Fibroblast of skin of back (primary cell): ENCODE measurements at places on chromosomes 6 and 20.

DNA sequence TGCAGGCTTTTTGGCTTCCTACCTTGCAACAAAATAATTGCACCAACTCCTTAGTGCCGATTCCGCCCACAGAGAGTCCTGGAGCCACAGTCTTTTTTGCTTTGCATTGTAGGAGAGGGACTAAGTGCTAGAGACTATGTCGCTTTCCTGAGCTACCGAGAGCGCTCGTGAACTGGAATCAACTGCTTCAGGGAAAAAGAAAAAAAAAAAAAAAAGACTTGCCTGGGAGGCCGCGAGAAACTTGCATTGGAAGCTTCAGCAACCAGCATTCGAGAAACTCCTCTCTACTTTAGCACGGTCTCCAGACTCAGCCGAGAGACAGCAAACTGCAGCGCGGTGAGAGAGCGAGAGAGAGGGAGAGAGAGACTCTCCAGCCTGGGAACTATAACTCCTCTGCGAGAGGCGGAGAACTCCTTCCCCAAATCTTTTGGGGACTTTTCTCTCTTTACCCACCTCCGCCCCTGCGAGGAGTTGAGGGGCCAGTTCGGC is 420 bp downstream of the SOX4 start:
- peak; percentile 68 for DNase-seq

- no peak for DNase-seq
Observed at GRCh38 chr6:134093007-134093573, 40.7 kb upstream of the SLC2A12 start.

- no peak for DNase-seq
Observed at GRCh38 chr6:45835721-45836437, 179.8 kb downstream of the CLIC5 start.

DNA sequence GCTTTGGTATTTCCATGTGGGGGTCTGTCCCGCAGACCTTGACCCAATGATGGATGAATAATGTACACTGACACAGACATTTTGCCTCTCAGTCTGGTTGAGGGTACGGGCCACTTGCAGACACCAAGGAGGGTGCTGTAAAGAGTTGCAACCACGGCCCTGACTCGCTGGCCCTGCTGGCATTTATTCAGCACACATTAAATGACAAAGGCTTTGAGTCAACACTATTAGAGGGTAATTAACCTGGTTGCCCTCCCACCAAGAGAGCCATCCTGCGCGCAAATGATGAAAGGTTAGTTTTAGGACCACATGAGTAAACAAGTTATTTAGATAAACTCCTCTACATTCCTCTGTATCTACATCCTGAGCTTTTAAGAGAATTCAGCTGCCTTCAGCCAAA is 308.9 kb upstream of the MMS22L start:
- DNase-seq = no peak

DNA sequence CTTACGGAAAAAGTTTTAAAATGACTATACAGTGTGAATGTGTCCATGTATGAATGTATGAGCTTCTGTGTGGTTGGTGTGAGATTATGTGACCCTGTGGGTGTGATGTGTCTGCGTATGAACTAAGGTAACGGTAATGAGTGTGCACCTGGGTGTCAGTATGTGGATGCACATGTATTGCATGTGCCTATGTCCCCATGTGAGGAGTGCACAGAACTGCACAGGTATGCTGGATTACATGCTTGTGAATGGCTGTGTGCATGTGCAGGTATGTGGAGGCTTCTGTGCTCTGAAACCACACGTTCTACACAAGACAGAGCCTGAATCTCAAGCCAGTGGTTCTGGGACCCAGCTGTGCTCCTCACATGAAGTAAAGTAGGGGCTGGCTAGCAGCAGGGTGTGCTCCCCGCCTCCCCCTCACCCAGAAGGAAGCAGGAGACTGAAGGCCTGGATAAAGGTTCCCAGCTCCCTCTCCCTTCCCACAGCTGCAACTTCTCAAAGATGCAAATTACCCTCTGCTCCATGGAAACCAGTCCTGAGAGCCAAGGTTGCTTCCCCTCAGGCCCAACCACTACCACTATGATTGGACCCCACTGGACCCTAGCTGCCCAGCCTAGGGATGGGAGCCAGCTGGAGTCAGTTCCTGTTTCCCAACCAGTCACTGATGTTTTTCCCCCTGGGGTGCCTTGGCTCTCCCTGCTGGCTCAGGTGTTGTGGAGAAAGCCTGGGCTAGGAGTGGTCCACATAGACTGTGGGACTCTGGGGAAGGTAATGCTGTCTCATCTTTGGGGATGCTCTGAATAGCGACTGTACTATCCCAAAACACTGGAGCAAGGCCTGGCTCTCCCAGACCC is 24.8 kb upstream of the SPDEF start:
- DNase-seq = no peak

GRCh38 chr20:12773936-12774335 is 234.8 kb upstream of the SPTLC3 start:
- DNase-seq = no peak

DNA sequence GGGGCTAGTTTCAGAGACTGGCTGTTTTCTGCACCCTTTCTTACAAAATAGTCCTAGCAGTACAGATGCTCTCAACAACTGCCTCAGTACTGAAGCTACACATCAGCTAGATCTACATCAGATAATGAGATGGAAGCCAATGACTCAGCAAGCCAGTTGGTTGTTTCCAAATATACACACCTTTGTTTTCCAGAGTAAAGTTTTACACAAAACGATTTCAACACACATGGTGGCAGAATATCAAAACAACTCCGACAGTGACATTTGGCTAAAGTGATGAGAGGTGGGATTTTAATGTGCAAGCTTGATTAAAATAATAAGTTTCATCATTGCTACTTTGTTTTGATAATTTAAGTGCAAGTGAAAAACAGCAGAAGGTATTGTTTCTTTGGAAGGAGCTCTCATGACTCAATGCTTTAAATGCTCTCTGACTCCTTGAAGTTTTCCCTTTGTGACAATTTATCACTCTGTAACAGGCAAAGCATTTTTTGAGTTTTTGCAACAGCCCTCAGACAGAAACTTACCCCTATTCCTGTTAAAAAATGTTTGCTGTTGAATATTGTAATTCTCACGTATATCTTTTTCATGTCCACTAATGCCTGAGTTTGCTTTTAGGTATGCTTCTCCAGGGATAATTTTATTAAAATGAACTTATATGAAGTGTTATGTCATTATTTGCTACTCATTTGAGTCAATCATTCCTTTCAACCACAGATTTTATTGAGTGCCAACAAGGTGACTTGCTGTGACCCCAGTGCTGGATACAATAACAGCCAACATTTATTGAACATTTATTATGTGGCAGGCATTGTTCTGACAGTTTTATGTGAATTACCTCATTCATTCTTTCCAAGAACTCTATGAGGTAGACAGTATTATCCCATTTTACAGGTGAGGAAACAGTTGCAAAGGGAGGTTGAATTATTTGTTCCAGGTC is 882.0 kb downstream of the TFAP2A start:
- DNase-seq = no peak

- no peak for DNase-seq
Observed at GRCh38 chr6:62541502-62541901, 255.5 kb upstream of the KHDRBS2 start.

DNA sequence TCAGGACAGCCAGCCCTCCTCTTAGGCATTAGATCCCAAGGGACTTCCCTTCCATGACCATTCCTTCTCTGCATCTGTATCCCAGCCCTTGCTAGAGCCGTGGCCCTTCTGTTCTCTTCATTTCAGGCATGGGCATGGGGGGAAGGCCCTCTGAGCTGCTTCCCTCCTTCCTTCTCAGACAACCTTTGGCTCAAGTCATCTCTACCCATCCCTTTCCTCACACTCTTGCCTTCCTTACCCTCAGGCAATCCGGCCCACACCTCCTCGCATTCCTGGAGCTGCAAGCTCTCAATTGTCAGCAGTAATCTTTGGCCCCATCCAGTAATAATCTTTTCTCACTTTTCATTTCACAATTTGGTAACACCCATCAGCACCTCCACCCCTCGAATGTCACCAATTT is 426.9 kb upstream of the JARID2 start:
- no peak for DNase-seq

- DNase-seq = peak; percentile 90
Observed at GRCh38 chr6:148524976-148525375, 182.3 kb downstream of the SASH1 start.

DNA sequence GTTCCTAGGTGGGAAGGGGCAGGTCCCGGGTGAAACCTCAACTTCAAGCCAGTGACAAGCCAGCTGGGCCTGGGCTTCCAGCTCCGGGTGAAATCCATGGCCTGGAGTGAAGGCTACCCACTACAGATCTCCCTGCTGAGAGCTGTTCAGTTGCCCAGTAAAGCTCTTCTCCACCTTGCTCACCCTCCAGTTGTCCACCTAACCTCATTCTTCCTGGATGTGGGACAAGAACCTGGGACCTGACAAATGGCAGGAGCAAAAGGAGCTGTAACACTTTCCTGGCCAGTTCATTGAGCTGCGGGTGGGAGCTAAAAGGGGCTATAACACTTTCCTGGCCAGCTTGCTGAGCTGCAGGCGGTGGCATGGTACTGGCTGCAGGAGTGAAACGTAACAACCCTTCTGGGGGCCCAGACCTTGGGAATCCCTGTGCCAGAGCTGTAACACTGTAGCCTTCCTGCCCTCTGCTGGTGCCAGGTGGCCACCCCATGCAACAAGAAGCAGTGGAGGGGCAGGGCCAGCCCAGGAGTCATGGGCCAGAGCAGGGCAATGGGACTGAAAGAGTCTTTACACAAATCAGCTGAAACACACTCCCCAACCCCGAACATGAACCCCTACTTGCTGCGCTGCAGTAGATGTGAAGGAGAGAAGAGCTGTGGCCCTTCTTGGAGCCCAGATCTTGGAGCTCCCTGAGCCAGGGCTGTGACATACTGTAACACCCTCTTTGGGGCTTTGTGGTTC is 3.6 kb upstream of the HINT3 start:
- DNase-seq = peak; percentile 49

DNA sequence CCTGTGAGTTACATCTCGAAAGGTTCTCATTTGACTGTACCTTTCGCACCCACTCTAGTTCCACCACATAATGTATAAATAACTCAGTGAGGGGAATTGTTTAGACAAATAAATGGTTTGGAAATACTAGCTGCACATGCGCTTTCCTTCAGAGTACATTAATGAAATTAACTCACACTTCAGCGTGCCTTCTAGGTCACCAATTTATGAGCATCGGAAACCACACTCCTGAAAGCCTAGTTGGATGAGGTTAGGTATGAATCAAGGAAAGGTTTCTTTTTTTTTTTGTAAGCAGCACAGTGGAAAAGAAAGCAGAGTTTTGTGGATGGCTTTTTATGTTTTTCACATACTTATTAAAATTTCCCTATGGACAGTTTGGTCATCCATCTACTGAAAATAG is 247.8 kb upstream of the TCF21 start:
- DNase-seq = no peak

DNA sequence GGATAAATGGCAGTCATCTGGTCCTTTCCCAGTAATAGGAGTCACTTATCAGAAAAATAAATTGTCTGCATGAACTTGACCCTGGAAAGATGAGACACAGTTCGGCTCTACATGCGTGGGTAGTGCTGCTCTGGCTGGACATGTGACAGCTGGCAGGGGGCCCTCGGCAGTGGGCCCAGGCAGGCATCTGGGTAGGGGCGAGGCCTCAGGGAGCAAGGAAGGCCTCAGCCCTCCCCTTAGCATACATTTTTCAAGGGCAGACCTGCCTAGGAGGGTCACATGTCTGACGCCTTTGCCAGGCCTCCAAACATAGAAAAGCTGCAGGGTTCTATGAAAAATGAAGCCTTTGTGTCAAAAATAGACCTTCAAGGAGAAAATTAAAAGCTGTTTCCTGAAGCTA is 12.8 kb upstream of the ILRUN start:
- DNase-seq = no peak

DNA sequence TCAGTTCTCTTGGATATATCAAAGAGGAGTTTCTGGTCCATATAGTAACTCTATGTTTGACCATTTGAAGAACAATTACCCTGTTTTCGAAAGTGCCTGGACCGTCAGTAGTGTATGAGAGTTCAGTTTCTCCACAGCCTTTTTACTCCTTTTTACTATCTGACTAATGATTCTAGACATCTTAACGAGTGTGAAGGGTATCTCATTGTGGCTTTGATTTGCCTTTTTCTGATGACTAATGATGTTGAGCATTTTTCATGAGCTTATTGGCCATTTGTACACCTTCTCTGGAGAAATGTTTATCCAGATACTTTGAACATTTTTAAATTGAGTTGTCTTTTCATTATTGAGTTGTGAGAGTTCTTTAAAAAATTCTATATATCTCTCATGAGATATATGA is 114.9 kb upstream of the ATXN1 start:
- DNase-seq = no peak

- DNase-seq = peak; percentile 75
Observed at GRCh38 chr20:346640-347316, at the start of gene NRSN2. TSS of gene NRSN2 (plus strand) at chr20:347111. CDS start at chr20:349644, 2,533 bp downstream.

- DNase-seq = no peak
Observed at GRCh38 chr20:49671433-49671832, 42.2 kb downstream of the B4GALT5 start.

- no peak for DNase-seq
Observed at GRCh38 chr6:3301506-3301905, 42.8 kb downstream of the PSMG4 start.

DNA sequence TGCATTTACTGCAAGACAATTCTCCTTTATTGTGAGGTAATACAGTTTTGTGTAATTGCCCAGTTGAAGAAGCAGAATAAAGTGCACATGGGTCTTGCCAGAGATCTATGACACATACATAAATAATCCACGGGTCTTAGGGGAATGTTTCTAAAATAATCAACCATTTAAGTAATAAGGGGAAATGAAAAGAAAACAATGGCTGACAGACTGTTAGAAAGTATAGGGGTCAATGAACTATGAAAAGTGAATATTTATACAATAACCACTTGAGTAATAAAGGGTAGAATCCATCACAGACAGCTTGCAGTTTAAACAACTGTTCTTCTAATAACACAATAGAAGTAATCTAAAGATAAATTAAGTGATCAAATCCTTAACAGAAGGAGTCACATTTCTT is 477.2 kb downstream of the EYS start:
- peak; percentile 5 for DNase-seq

GRCh38 chr6:145836170-145836569 is 21.6 kb upstream of the FBXO30 start:
- DNase-seq = peak; percentile 74

GRCh38 chr20:3714092-3714491 is 1.7 kb upstream of the SIGLEC1 start:
- no peak for DNase-seq

GRCh38 chr6:40427196-40427595 is 160.0 kb downstream of the LRFN2 start:
- DNase-seq = no peak

DNA sequence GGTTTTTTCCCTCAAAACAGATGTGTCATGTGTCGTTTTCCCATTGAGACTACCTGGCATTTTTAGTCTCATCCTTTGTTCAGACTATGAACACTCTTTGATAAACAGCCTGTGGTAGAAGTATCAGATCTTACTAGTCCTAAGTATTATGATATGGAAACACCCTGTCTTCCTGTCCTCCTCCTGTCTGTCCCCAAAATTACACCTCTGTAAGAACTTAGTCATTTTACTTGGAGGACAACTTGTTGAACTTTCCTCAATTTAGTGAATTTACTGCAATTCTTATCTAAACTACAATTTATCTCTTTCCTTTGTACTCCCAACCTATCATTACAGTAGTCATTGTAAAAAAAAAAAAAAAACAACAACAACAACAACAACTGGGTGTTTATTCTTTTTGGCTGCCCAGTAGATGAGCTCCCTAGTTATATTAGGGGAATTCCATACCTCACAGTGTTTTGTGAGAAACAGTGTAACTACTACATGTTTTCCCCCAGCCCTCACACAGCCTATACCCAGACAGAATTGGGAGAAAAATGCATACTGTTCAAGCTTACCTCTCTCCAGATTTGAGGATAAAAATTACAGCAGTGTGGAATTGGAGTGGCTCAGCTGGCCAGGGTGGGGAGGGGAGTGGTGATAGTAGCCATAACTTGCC is 18.5 kb upstream of the ERVFRD-1 start:
- no peak for DNase-seq
